Endodermal cell (in vitro differentiated cells): ENCODE measurements at places on chromosomes 4 and X.

DNA sequence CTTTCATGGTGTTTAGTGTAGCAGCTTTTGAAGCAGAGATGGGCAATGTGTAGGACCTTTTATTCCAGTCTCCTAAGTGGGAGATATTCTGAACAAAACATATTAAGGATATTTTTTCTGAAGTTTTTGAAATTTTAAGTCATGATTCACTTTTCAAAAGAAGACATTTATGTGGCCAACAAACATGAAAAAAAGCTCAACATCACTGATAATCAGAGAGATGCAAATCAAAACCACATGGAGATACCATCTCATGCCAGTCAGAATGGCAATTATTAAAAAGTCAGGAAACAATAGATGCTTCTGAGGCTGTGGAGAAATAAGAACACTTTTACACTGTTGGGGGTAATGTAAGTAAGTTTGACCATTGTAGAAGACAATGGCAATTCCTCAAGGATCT, 76.0 kb downstream of the FAT4 start:
- no peak for DNase-seq

DNA sequence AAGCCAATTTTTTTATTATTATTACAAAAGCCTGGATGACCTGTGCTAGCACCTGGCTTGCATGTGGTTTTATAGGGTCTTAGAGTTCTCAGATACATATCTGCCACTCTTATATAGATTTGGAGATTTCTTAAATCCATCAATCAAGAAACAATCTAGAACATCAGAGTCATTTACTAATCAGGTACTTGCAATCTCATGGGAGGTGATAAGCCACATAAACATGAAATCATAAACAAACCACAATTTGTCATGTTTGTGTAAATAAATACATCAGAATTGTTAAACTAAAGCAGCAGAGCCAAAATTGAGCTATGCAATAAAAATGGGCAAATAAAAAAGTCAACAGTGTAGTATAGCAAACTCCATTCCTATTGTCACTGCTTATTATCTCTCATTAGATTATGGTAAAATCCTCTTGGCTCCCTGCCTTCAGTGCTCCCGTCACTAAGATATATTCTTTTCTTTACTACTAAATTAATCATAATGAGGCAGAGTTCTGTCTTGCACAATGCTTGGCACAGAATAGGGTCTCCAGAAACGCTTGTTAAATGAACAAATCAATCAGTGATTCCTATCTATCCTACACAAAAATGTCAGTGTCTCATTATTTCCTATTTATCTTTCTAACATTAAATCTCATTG, 108.7 kb upstream of the TTC29 start:
- no peak for DNase-seq

GRCh38 chr4:53889326-53890055, 174.9 kb downstream of the CHIC2 start:
- DNase-seq: no peak

DNA sequence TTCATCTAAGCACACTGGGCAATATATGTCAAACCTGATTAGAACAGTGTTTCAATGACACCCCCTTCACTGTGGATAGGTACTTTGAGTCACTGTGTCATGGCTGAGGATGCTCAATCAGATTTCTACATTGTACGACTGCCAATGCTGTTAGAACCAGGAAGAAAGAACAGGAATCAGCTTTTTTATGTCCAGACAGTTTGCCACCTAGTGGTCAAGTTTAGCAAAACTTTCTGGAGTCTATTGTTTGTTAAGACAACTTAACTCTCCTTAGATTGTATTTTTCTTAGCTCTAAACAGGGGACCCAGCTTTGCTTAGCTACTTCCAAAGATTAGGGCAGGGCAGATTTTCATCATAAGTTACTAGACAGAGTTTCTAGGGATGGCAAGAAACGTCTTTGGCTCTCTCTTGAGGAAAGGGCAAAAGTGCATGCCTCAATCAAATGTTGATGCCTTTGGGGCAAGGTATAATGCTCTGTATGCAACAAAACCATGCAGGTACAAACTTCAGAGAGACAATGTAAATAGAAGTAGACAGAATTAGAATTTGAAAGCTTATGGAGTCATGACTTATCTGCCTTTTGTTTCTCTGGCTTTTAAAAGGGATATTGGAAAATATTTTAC, 40.5 kb upstream of the BMP3 start:
- DNase-seq: peak; percentile 53

DNA sequence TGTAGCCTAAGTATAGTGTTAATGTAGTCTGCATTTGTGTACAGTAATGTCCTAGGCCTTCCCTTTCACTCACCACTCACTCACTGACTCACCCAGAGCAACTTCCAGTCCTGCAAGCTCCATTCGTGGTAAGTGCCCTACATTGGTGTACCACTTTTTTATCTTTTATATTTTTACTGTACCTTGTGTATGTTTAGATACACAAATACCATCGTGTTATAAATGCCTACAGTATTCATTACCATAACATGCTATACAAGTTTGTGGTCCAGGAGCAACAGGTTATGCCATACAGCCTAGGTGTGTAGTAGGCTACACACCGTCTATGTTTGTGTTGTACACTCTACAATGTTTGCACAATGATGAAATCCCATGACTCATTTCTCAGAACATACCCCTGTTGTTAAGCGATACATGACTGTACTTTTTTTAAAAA, 15.4 kb downstream of the TSPAN5 start:
- DNase-seq: no peak

GRCh38 chr4:169047956-169048355, 37.9 kb upstream of the CBR4 start:
- no peak for DNase-seq
